B cell (primary cell): ENCODE measurements at places on chromosomes 1 and 21.

- no peak for DNase-seq
Measured at GRCh38 chr21:42097860-42098454, 26.8 kb downstream of the UMODL1 start.

- DNase-seq: no peak
Measured at GRCh38 chr1:3469104-3469848, 14.8 kb downstream of the ARHGEF16 start.

- peak; percentile 67 for DNase-seq
Measured at GRCh38 chr21:24076179-24076578, 1531.1 kb downstream of the MRPL39 start.

DNA sequence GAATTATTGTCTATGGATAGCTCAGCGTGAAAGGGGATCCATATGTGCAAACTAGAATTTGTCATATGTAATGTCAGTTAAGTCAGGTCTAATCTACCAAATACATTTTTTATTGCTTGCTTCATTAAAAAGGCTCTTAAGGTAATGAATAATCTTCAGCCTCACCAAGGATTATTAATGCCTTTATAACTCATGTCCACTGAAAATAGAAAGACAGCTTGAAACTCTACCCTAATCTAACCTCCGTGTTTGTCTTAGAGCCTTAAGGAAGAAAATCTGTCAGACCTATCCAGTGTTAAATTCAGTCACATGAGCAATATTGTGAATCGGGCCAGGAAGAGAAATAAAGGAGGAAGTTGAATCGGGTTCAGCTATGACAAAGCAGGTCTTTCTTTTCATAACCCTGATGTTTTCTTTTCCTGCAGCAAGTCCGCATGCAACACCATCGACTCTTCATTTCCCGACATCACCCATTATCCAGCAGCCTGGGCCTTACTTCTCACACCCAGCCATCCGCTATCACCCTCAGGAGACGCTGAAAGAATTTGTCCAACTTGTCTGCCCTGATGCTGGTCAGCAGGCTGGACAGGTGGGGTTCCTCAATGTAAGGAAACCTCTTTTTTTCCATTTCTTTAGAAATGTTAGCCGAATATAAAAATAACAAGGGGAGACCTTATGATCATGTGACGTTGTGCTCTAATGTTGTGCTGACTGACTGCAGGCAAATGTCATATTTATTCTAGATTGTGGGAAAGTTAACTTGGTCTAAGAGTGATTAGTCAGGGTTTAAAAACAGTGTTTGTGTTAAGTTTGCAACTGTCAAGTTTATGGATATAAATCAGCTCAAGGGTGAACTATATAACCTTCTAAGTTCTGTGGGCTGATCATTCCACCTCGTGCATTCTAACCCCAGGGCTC is 321.0 kb downstream of the TM2D1 start:
- DNase-seq: no peak

DNA sequence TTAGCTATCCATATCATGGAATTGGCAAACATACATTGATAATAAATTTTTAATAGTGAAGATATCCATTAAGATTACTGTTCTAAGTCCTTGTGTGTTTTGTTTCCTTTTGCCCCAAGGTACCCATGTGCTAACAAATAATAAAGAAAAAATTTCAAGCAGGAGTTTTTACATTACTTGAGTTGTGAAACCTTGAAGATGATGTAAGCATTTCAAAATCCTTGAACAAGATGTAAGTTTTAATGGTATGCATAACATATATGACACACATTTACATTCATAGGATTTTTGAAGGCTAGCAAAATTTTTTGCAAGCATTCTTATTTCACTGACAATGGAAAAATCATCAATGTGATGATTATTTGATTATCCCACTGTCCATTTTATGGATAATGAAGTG is 10.9 kb upstream of the ELAVL4 start:
- DNase-seq: no peak

GRCh38 chr21:36575306-36575705 is 95.4 kb upstream of the CLDN14 start:
- DNase-seq: no peak

DNA sequence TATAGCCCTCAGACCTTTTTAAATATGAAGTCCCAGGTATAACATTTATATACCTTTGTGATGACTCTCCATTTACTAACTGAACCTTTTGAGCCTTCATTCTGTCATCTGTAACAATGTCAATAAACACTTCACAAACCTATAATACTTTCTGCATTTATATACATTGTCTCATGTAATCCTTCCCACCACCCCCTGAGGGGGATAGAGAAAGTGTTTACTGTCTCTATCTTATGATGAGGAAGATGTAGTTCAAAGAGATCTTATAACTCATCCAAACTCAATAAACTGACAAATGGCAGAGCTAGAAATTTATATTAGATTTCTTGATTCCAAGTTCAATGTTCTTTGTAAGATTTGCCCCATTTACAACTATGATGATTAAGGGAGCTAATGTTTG is 48.3 kb upstream of the CR2 start:
- peak; percentile 46 for DNase-seq

DNA sequence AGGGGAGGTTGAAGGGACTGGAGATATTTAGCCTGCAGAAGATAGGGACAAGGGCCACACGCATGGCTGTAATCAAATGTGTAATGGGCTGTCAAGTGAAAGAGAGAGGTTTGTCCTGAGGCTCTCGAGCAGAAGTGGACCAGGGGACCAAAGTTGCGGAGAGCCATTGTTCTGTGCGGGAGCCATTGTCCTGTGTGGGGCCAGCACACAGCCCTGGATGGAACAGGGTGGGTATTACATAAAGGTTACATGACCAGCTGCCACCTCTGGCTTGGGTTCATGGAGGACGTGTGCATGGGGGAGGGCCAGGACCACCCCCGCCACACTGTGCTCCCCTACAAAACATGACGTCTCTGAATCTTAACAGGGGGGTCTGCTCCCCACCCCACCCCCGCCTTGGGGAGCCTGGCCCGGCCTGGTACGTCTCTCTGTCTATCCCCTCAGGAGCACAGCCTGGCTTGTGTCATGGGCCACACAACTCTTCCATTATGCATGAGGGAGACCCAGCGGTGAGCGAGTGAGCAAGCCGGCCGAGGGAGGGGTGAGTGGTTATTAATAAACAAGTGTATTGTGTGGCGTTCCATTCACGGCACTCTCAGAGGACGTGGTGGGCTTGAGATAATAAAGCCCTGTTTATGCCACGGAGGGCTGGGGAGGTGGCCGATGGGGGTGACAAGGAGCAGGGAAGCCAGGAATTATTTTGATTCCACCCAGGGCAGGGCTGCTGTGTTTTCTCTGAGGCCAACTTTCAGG is at the start of gene NFASC:
Gene NFASC, plus strand, starts transcription at position 703 of the 753 bp plus-strand sequence. CDS start 73,454 bp downstream, outside the sequence.
- no peak for DNase-seq

DNA sequence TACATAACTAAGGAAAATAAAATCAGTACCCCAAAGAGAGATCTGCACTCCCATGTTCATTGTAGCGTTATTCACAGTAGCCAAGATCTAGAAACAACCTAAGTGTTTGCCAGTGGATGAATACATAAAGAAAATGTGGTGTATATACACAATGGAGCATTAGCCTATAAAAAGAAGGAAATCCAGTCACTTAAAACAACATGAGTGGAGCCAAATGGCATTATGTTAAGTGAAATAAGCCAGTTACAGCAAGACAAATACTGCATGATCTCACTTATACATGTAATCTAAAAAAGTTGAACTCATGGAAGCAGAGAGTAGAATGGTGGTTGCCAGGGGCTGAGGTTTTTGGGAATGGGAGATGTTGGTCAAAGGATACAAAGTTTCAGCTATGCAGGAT is 508.3 kb upstream of the B3GALT2 start:
- DNase-seq: no peak

DNA sequence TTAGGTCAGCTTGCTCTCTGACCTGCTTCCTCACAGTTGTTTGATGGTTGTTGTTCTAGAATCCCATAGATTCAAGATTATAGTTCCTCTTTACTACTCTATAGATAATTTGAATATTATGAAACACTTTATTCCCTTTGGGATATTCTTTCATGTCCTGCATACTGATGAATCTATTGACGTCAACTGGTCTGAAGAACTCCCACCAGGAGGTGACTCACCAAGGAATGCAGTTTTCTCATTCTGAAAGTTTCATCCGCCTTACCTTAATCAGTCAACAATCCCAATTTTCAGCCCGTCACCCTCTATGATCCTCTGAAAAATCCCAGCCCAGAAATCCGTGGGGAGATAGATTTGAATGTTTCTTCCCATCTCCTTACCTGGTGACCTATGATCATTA is 834.1 kb upstream of the PRMT6 start:
- DNase-seq: no peak

DNA sequence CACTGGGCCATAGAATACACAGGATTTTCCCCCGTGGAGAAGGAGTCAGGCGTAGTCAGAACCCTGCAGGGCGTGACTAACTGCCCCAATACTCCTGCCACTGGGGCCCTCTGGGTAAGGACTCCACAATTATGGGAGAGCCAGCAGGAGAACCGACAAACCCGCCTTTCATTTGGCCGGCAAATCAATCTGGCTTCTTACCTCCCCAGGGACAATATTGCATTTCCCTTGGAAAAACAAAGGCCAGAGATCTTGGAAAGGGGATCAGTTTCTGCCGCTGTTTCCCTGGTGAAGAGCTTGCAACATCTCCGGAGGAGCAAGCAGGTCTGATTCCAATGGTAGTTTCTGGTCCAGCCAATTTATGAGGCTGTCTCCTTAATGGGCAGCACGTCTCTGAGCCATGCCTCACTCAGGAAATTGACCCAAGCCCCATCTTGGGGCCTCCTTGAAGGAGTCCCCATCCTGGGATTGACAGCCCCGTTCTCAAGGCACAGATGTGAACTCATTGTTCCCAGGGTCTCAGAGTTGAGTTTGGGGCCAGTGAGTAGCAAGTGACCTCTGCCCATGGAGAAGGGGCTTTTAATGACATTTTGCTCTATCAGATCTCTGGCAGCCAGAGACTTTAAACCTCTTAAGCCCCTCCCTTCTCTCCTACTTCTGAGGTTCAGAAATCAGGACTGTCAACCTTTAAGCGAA is 4.3 kb downstream of the TRABD2B start:
- no peak for DNase-seq

- DNase-seq: no peak
Measured at GRCh38 chr1:239232921-239233320, 153.4 kb upstream of the CHRM3 start.

GRCh38 chr21:46041183-46041582 is 56.7 kb upstream of the COL6A2 start:
- no peak for DNase-seq

GRCh38 chr1:246131095-246131494 is 376.0 kb downstream of the SMYD3 start:
- DNase-seq: no peak

GRCh38 chr21:17697473-17697872 is 84.8 kb upstream of the BTG3 start:
- no peak for DNase-seq

- DNase-seq: peak; percentile 50
Measured at GRCh38 chr1:64861611-64862010, 104.7 kb downstream of the JAK1 start.

GRCh38 chr1:36084497-36085115 is 712 bp downstream of the TEKT2 start:
- DNase-seq: no peak

GRCh38 chr1:3290915-3291314 is 163.6 kb upstream of the ARHGEF16 start:
- DNase-seq: no peak

GRCh38 chr1:109904105-109904817 is 6.4 kb upstream of the CSF1 start:
- DNase-seq: no peak

DNA sequence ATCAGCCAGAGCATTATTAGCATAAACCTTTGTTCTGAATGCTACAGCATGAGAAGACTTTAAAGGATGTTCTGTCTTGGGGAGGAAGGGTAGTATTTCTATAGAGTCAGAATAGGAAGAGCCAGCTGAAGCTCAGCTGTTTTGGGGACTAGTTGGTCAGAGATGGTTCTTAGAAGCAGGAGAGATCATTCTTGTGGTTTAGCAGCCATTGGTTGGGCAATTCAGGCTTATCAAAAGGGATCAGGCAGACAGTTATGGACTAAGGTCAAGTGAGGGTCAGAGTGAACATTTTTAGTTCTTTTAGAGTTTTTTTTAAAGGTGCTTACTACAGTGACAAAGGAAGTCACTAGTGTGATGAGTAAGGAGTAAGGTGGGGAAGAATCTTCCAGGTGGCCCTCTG is 245.5 kb downstream of the RPS6KC1 start:
- no peak for DNase-seq

DNA sequence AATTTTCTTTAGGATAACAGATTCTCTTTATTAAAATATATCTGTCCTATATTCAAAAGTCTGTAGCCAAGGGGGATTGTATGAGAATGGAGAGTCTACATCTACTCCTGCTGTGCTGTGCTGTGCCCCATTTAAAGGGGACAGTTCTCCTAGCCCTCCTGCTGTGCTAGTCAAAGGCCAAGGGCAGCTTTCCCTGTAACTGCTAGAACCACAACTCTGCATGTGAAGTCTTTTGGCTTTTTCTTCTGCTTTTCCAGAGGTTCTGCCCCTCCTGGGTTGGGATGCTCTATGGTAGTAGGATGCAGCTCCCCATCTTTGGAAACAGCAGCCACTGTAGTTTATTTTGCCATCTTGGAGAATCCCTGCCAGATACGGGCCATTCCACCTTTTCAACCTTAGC is 197.5 kb upstream of the JUN start:
- DNase-seq: no peak

GRCh38 chr1:206556750-206557635 is 49.7 kb downstream of the RASSF5 start:
- DNase-seq: peak; percentile 89

GRCh38 chr1:17287130-17287776 is 20.7 kb upstream of the PADI4 start:
- no peak for DNase-seq

DNA sequence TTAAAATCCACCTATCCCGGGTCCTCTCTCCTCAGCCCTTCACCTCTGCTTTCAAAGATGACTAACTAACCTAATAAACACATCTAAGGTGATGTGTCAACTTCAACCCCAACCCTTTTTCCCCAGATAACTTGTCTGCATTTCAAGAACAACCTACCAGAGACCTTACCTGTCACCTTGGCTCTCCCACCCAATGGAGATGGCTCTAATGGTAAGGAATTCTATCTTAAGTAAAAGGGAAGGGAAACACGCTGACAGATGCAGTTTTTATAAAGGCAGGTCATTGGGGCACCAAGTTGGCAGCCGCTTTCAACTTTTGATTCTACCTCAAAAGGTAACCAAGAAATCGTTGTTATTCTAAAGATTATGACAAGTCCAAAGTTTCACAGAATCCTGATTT is 37.6 kb downstream of the MRPL39 start:
- no peak for DNase-seq

GRCh38 chr1:35488336-35488735 is 68.9 kb downstream of the KIAA0319L start:
- no peak for DNase-seq

- DNase-seq: no peak
Measured at GRCh38 chr1:112712191-112712590, 2.9 kb downstream of the PPM1J start.
